ENCODE measurements at places on chromosomes 1 and 21.

DNA sequence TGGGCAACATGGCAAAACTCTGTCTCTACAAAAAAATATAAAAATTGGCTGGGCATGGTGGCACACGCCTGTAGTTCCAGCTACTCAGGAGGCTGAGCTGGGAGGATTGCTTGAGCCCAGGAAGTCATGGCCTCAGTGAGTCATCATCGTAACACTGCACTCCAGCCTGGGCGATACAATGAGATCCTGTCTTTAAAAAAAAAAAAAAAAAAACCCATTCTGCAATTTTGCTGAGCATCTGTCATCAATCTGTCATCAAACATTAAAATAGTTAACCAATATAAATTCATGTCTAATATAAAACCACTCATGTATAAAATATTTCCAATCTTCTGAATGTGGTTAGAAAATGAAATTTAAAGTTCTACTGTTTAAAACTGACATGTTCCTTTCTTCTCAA is 56.9 kb downstream of the LPAR3 start:
- DNase-seq, result no peak

GRCh38 chr1:56773341-56774066 is 45.7 kb downstream of the FYB2 start:
- no peak for DNase-seq

GRCh38 chr1:38555130-38555529 is 304.4 kb downstream of the RRAGC start:
- no peak for DNase-seq

DNA sequence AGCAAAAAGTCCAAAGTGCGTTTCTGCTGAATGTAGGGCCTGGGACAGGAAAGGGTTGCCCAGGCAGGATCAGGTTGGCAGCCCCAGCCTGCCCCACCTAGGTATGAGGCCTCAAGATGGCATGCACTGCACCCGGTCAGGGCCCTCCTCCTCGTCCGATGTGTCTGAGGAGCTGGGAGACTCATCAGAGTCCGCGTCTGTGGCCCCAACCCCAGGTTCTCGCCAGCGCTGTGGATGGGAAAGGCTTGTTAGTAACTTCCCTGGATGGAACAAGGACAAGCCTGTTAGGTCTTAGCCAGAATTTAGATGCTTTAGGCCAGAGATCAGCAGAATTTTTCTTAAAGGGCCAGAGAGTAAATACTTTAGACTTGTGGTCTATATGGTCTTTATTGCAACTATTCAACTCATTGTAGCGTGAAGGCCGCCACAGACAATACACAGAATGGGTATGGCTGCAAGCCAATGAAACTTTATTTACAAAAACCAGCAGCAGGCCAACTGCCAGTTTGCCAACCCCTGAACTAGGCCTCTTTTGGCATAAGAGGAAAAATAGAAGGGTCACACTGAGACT is 12.4 kb downstream of the PEA15 start:
- no peak for DNase-seq

DNA sequence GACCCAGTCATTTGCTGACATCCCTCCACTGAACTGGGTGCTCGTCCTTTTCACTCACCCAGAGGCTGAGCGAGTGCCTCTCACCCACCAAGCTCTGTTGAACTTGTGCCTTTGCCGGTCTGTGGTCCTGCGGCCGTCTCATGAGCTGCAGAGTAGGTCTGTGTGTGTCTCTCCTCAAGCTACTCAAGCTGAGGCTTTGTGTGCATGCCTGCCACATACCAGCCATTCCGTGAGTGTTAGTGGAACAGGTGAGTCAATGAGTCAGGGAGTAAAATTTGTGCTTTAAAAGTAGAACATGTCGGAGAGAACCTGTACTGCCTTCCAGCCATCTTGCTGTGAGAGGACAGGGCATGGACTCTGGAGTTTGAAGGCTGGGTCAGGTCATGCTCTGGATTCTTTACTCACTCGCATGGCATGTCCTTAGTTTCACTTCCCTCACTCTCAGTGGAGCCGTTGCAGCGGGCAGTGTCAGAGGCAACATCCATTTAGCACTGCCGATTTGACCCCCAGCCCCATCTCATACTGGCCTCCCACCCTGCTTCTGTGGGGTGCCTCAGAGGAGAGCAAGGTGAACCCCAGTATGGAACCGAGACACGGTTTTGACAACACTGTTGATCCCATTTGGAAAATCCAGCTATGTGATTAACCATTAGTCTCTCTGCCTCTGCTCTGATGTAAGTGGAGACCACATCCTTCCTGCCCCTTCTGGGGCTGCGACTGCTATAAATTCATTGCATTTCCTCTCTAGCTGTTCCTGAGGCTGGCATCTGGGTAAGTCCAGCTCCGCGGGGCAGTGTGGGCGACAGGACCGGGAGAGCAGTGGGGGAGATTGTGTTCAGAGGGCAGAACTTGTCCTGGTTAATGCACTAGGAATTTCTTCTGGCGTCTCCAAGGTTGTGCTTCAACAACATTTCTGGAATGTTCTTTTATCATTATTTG is at the start of gene NLRP3:
Gene NLRP3, plus strand, starts transcription at position 751 of the 939 bp plus-strand sequence. CDS start 2,628 bp downstream, outside the sequence.
- DNase-seq, result no peak

- DNase-seq, result no peak
Observed at GRCh38 chr1:230056098-230056497, 10.9 kb upstream of the GALNT2 start.

GRCh38 chr21:35520856-35521255 is 471.8 kb upstream of the RUNX1 start:
- no peak for DNase-seq

- no peak for DNase-seq
Observed at GRCh38 chr1:56457756-56458375, 121.5 kb downstream of the PLPP3 start.

DNA sequence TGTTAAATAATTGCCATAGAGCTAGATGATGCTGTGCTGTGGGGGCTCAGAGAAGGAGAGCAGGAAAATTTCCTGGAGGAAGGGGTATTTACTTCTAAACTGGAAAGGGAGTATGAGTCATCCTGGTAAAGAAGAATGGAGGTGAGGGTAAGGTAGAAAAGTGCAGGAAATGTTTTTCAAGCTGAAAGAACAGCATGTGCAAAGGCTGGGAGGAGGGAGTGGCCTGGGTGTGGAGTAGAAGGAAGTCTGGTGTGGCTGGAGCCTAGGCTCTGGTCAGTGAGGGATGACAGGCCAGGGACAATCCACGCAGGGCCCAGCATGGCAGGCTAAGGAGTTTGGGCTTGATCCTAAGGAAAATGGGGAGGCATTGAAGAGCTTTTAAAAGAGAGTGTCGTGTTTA is 45.9 kb downstream of the MATN1 start:
- DNase-seq, result no peak

- no peak for DNase-seq
Observed at GRCh38 chr1:67743072-67743725, 58.2 kb downstream of the GADD45A start.

DNA sequence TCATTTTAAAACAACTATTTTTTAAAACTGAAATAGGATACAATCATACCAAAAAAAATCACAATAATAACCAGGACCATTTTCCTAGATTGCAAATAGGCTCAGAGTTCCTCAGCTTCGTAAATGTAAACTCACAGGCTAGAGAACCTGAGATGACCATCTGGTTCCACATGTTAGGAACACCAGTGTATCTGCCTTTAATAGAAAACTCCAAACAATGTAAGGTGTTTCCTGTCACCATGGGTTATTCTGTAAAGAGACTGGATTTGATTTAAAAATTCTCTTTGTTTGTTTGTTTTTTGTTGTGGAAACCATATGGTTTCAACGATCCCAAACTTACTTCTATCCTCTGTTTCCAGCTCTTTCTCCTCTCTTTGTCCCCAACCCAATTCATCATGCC is 197.5 kb downstream of the ZZZ3 start:
- DNase-seq, result no peak

GRCh38 chr1:34591751-34592629 is 162.9 kb upstream of the GJB5 start:
- DNase-seq, result no peak

- DNase-seq, result no peak
Observed at GRCh38 chr1:91584878-91585277, 84.2 kb downstream of the CDC7 start.

DNA sequence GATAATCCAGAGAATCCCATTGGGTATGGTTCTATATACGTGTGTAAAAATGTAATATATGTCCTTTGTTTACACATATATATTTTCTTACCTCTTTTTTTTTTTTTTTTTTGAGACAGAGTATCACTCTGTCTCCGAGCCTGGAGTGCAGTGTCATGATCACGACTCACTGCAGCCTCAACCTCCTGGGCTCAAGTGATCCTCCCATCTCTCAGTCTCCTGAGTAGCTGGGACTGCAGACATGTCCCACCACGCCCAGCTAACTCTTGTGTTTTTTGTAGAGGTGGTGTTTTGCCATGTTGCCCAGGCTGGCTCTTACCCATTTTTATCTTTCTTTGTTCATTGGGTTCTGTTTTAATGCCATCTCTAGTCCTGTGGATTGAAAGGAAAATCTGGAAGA is 59.5 kb downstream of the ZBTB17 start:
- no peak for DNase-seq

GRCh38 chr1:22600071-22600816 is 36.2 kb upstream of the C1QA start:
- DNase-seq, result no peak

GRCh38 chr1:223702735-223703667 is 9.3 kb upstream of the CAPN2 start:
- DNase-seq, result no peak

GRCh38 chr21:44767834-44768831 is 33.5 kb downstream of the UBE2G2 start:
- no peak for DNase-seq

All from stimulated activated CD8-positive, alpha-beta memory T cell treated with anti-CD3 and anti-CD28 coated beads, Interleukin-15, amount 100 ng/mL, for 4 hours (primary cell).